ENCODE measurements at places on chromosomes 16 and 17.

DNA sequence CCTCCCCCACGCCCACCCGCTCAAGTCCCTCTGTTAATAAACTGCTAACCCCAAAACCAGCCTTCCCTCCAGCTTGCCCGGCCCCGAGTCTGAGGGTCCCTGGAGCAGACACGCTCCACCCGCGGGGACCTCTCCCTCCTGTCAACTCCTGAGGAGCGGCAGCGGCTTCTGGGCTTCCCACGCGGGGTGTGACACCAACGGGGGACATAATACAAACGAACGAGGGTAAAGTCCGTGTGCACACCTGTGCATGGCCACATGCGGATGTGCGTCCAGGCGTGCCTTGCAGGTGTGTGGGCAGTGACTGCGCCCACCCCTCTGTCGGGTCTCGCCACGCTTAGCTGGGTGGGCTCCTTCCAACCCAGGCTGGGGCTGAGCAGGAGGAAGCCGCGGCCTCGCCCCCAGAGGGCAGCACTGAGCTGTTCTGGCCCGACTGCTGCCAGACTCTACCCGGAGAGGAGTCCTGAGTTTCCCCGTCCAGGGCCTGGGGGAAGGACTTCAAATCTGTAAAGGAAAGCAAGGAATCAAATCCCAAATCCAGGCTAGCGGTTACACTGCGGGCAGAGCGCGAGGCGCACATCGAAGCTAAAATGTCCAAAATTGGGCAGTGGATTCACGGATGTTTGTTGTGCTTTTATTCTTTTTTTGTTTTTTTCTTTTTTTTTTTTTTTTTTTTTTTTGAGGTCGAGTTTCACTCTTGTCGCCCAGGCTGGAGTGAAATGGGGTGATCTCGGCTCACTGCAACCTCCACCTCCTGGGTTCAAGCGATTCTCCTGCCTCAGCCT lies 24.2 kb upstream of the KRT17 start:
- DNase-seq: peak; percentile 50

- no peak for DNase-seq
These were observed 76.3 kb downstream of the KSR1 start for GRCh38 chr17:27532269-27533263.

- no peak for DNase-seq
These were observed 16.8 kb downstream of the CNTNAP4 start for GRCh38 chr16:76293980-76294379.

- no peak for DNase-seq
These were observed 12.3 kb upstream of the SLC38A8 start for GRCh38 chr16:84054916-84055315.

DNA sequence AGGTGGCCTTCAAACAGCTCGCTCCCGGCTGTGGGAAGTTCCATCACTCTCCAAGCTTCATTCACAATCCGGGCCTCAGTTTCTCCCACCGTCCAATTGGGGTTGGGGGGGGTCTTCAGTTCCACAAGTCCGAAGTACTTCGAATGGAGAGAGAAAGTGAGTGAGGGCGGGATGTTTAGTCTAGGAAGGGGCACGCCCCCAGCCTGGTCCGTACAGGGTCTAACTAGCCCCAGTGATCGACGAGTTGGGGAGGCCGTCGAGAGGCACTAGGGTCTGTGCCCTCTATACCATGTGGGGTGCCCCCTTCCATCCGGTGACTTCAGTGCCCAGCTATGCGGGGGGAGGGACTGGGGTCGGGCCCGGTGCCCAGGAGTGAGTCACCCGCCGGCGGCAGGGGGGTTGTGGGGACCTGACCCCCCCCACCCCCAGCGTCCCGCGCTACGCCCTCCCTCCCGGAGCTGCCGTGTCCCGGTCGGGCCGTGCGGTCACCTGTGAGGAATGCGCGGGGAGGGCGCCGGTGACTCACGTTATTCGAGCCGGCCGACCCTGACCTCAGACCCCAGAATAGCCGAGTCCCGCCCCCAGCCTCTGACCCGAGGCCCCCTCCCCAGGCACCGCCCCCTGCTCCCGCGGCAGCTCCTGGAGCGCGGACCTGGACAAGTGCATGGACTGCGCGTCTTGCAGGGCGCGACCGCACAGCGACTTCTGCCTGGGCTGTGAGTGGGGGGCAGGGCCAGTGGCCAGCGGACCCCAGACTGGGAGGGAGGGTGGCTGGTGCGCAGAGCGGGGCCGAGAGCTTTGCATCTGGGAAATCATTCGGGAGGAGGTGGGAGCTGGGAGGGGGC lies 658 bp downstream of the TNFRSF12A start:
- DNase-seq: peak; percentile 70

DNA sequence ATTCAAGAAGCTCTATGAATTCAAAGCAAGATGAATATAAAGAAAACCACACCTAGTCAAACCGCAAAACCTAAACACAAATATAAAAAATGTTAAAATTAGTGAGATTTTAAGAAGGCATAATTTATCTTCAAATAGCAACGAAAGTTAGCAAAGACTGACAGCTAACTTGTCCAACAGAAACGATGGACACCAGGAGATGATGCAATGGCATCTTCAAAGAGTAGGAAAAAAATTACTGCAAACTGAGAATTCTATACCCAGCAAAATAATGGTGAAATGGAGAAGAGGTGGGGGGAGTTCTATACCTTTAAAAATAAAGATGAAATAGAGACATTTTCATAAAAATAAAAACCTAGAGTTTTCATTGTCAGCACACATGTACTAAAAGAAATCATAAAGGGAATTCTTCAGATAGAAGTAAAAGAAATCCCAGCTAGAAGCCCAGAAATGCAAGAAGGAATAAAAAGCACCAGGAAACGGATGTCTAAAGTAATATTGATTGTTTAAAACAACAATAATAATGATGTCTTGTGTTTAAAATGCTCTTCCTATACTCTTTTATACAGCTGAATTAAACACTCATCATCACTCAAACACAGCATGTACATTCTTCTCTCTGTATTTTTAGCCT lies 24.6 kb upstream of the TANC2 start:
- no peak for DNase-seq

GRCh38 chr16:66250686-66251431 lies 115.6 kb upstream of the CDH5 start:
- DNase-seq: no peak

GRCh38 chr17:57174591-57174990 lies 81.7 kb upstream of the MSI2 start:
- DNase-seq: no peak

GRCh38 chr17:58136669-58137279 lies 11.4 kb upstream of the OR4D1 start:
- DNase-seq: peak; percentile 34

GRCh38 chr17:17921192-17922069 lies 50.8 kb downstream of the TOM1L2 start:
- peak; percentile 19 for DNase-seq

DNA sequence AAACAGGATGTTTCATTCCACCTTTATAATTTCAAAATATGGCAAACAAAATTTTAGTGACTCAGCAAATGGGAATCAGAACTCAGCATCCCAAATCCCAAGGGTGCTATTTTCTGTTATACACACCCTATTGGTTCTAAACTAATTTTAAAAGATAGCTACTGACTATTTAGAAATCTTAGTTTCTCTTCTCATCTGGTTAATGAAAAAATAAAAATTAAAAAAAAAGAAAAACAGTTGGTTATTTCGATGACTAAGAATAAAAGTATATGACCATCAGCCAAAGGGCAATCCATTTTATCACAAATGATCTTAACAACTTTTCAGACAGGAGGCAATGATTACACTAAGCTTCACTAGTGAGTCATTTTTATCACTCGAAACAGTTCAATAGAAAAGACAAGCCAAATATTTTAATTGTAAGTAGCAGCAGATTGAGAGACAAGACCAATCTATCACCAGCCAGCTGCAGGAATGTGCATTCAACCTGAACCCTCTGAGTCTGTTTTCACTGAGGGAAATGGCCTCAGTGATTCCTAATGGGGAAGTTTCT lies 15.2 kb downstream of the PHLPP2 start:
- DNase-seq: no peak

- no peak for DNase-seq
These were observed 74.1 kb downstream of the PRKCB start for GRCh38 chr16:23909792-23910418.

- DNase-seq: no peak
These were observed 152.0 kb downstream of the KCNJ12 start for GRCh38 chr17:21528031-21528695.

DNA sequence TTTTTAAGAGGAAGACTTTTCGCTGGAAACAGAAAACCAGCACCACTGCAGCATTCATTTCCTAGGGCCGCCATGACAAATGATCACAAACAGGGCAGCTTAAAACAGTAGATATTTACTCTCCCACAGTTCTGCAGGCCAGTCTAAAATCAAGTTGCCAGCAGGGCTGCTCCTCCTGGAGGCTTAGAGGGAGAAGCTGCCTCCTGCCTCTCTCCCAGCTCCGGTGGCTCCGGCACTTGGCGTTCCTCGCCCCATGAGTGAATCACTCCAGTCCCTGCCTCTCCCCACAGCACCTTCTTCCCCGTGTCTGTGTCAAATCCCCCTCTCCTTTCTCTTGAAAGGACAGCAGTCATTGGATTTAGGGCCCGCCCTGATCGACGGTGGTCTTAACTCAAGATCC lies 72.1 kb downstream of the SOCS1 start:
- no peak for DNase-seq

DNA sequence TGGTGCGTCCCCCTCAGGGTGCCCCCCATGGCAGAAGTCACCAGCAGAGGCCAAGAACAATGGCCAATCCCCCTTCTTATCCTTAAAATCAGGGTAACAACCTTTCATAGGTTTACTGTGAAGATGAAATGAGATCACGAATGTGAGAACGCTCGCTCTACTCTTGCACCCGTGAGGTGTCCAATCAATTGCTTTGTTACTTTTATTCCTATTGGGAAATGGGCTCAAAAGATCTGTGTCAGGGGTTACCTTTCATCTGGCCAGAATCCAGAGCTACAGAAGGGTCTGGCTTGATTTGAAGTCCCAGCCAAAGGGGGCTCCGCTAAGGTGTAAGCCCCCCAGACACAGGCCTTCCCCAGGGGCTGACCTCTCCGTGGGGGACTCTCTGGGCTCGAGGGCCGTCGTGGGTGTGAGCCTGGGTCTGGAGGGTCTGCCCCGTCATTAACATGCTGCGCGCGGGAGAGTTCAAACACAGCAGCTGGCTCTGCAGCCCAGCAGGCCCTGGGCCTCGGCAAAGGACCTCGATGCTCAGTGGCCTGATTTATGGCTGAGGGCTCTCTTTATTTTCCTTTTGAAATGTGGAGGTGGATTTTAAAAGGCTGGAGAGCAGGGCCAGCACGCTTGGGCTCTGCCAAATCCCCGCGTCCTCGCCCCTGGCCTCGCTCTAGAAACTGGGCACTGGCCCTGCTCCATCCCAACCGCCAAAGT lies 10.4 kb downstream of the ABR start:
- DNase-seq: no peak

DNA sequence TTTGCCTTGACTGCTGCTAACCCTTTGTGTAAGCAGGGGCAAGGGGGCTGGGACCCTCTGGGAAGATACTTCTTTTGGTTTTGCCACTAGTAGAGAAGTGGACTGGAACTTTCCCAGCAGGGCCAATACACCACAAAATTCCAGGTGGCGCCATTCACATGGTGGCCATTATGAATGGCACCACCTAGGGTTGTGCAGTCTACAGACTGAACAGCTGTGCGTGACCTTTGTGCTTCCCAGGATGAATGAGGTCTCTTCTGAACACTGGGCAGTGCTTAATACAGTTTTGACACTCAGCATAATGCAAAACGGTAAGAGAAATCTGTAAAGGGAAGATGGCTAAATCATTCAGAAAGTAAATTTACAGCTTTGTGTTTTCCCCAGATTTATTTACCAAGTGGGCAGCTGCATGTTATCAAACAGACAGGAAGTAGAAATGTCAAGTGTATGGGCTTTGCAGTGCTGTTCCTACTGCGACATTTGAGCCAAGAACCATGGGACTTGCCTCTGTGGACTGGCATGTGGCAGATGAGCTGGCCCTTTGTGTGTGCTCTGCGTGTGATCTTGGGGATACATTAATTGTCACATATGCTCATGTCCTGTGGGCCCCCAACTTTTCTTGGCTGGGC lies 9.2 kb downstream of the SYT17 start:
- DNase-seq: no peak

GRCh38 chr17:60107526-60108257 lies 29.0 kb upstream of the HEATR6 start:
- DNase-seq: peak; percentile 32

DNA sequence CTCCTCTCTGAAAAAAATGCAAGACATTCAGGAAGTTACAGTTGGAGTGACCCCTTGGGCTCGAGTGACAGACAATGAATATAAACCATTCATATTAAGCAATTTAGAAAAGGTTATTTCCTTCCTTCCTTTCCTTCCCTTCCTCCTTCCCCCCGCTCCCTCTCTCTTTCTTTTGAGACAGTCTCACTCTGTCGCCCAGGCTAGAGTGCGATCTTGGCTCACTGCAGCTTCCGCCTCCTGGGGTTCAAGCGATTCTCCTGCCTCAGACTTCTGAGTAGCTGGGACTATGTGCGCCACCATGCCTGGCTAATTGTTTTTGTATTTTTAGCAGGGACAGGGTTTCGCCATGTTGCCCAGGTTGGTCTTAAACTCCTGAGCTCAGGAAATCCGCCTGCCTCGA lies 13.2 kb downstream of the PSMD12 start:
- no peak for DNase-seq

GRCh38 chr17:68248891-68249290 lies 1.0 kb downstream of the AMZ2 start:
- DNase-seq: no peak

GRCh38 chr17:77874303-77875050 lies 84.0 kb upstream of the TNRC6C start:
- no peak for DNase-seq

DNA sequence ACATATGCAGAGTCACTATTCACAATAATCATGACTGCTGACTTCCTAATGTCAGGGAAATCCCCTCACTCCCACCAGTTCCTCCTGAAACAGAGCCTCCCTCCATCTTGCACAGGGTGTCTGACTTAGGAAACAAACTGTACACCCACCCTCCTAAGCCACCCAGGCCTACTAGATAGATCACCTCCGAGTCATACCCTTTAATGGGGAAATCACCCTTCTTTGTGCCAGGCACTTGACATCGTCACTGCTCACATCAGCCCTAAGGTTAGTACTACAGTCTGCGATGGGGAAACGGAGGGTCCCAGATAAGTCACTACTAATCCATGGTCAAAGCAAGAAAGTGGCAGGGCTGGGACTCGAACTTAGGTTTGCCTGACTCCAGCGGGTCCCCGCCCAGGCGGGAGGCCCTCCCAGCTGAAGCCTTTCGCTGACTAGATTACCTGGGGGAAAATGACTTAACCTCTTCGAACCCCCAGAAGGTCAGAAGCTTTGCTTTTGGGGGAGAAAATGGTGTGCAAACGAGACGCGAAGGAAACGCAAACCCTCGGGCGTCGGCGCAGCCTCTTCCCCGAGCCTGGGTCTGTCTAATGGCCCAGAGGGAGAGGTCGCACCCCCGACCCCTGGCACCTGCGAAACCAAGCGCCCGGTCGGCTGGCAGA lies 3.4 kb upstream of the MLLT6 start:
- DNase-seq: peak; percentile 52

DNA sequence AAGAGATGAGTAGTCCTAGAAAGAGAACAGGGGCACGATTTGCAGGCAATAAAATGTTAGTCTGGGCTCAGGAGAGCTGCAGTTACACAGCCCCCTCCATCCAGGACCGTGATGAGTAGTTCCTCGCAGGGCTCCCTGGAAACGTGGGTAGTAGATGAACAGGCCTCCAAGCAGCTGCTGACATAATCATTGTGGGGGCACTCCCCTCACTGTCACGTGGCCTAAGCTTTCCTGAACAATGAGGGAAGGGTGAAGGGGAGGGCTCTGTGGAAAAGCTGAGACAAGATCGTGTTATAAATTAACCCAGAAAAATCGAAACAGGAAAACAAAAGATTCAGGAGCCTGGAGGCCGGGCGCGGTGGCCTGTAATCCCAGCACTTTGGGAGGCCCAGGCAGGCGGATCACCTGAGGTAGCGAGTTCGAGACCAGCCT lies 1.3 kb upstream of the PER1 start:
- DNase-seq: peak; percentile 2

- no peak for DNase-seq
These were observed 2.3 kb downstream of the UBB start for GRCh38 chr17:16383216-16383615.
